ENCODE measurements at places on chromosomes 12 and 14. TPM values are rescaled to one million over a fixed set of nuclear protein-coding genes. Genes with fewer than 3 reads are reported as not detected.

The KRT81 gene
- total RNA-seq: 0.42 TPM

GRCh38 chr14:50352584-50352983, 40.5 kb downstream of the DMAC2L start:
- H3K27me3 ChIP-seq: no peaks in the 10 kb centered on the region
- DNase-seq: no peak
- H3K4me3 ChIP-seq: no peak overlapping the region
- H3K4me1 ChIP-seq: peaks cover 4% of the 10 kb centered on the region
- H3K36me3 ChIP-seq: peaks cover 2% of the 10 kb centered on the region

The STRAP gene
- 78.5 TPM for total RNA-seq

DNA sequence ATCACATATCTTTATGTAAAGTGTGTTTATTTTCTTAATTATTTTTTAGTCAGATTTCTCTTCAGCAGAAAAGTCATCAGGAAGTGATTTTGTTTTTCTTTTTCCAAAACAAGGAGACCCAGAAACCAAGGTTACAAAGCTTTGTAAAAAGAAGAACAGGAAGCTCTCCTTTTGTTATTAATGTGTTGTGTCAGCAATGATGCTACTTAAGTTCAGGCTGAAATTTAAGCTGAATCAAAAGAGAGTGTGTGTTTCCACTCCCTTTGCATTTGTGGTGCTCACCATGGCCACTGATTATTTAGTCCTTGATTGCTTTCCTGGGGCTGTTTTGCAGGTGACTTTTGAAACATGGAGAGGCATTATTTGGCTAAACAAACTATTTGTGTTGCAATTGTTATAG, 155.3 kb upstream of the ATP2B1 start:
- no peaks in the 10 kb centered on the region for H3K36me3 ChIP-seq
- no peak overlapping the region for H3K4me3 ChIP-seq
- H3K27ac ChIP-seq: no peak overlapping the region
- H3K27me3 ChIP-seq: no peaks in the 10 kb centered on the region
- DNase-seq: no peak

- H3K4me3 ChIP-seq: no peak within 1 kb of the TSS
- H3K36me3 ChIP-seq: no peaks in the 10 kb centered on the region
- no peaks in the 10 kb centered on the region for H3K4me1 ChIP-seq
- no peak for DNase-seq
- H3K27ac ChIP-seq: no peak within 1 kb of the TSS
- H3K27me3 ChIP-seq: no peaks in the 10 kb centered on the region
These were observed at the start of gene SDR9C7 for GRCh38 chr12:56933826-56934625. Gene SDR9C7 (minus strand): TSS chr12:56934408. CDS start chr12:56934261, 147 bp downstream.

The TMEM117 gene
- 12.7 TPM for total RNA-seq

GRCh38 chr12:75259143-75259542, 49.5 kb upstream of the KCNC2 start:
- DNase-seq: no peak
- H3K4me1 ChIP-seq: no peaks in the 10 kb centered on the region
- H3K27ac ChIP-seq: no peak overlapping the region

The RIMBP2 gene
- 1.8 TPM for total RNA-seq

DNA sequence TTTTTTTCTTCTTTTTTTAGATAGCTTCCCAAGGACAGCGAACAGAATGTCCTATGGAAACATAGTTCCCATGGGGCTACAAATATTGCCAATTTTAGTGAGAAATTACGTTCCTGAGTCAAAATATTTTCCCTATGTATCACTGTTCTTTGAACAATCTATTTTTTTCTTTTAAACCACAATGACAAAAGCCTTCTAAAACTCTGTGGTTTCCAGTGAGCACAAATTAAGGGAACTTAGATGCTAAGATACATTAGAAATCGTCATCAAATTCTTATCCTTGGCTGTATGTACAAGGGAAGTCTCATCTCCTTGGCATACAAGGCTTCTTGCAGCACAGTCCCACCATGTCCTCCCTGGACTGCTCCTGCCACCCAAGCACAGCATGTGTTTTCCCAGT, 17.9 kb downstream of the CPM start:
- H3K36me3 ChIP-seq: no peaks in the 10 kb centered on the region
- peak overlapping the region; percentile 34 for H3K27ac ChIP-seq
- H3K4me3 ChIP-seq: no peak overlapping the region

DNA sequence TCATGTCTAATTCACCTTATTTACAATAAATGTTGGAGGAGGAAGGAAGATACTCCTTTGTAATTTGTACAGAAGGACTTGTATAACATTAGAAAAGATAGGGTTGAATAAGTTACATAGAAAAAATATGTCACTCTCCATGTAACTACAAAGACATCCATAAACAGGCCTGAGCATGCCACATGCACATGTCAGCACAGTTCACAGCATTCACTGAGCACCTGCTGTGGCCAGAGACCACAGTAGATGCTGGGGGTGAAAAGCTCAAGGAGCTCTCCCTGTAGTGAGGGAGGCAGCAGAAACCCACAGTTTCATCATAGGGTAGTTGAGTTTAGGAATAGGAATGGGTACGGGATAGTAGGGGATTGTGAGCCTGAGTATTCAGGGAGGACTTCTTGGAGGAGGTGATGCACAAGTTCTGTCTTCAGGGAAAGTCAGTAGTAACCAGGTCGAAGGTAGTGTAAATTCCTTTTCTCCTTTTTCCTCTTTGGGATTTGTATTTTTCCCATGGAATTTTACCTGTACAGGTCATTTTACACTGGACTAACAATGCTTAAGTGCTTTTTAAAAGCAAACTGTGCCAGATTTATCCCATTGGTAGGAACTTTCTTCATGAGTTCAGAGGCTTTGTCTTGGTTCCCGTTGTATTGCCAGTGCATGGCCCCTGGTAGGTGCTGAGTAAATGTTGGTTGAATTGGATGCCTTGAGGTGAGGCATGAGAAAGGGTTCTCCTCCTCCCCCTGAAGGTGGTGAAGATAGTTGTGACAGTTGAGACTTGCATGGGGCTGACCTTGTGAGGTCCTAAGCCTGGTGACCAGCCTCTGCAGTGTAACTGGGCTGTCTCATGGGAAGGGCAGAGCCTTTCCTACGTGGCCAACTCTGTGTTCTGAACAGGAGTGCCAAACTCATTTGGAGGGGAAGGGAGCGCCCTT, 20.2 kb downstream of the PRKCH start:
- no peak for DNase-seq
- H3K4me3 ChIP-seq: no peak overlapping the region
- H3K4me1 ChIP-seq: peaks cover 37% of the 10 kb centered on the region
- H3K27me3 ChIP-seq: no peaks in the 10 kb centered on the region
- H3K27ac ChIP-seq: peak overlapping the region; percentile 73
- no peaks in the 10 kb centered on the region for H3K36me3 ChIP-seq

DNA sequence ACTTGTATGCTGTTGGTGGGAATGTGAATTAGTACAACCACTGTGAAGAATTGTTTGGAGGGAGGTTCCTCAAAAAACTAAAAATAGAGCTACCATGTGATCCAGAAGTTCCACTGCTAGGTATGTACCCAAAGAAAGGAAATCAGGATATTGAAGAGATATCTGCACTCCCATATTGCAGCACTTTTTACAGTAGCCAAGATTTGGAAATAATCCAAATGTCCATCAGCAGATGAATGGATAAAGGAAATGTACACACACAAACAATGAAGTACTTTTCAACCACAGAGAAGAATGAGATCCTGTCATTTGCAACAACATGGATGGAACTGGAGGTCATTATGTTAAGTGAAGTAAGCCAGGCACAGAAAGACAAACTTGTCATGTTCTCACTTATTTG, 25.9 kb downstream of the TIGAR start:
- H3K4me1 ChIP-seq: no peaks in the 10 kb centered on the region
- DNase-seq: no peak
- H3K36me3 ChIP-seq: peaks cover 16% of the 10 kb centered on the region
- no peaks in the 10 kb centered on the region for H3K27me3 ChIP-seq
